ENCODE measurements at places on chromosomes 1 and 21.
A peak's percentile ranks its signal among the peaks of the same experiment; 100 is the strongest.

GRCh38 chr1:47388030-47388890 is 27.8 kb upstream of the FOXE3 start:
- no peak for DNase-seq

GRCh38 chr1:20640183-20640597 is 6.9 kb downstream of the PINK1 start:
- no peak for DNase-seq

DNA sequence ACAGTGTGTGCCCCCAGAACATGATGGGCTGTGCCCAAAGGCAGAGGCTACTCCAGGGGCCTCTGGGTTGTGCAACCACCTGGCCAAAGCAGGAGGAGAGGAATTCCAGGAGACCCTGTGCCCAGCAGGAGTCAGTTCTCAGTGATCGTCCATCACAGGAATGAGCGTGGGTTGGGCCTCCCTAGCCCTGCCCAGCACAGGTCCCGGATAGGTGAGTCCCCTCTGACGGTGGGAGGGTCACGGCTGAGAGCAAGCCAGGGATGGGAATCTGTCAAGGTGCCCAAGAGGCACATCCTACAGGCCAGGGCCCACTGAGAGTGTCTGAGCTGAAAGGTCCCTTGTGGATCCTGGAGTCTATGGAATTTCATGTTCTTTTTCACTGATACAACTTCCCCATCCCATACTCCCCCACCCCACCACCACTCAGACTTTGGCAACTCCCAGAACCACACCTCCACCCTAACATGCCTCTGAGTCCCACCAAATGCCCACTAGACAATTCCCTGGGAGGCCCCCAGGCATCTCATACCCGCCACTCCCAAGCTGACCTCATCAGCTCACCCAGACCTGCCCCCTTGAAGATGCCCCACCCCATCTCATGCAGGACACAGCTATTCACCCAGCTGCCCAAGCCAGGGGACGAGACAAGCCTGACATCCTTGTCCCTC is 3.1 kb downstream of the GJB4 start:
- DNase-seq: peak; percentile 55

DNA sequence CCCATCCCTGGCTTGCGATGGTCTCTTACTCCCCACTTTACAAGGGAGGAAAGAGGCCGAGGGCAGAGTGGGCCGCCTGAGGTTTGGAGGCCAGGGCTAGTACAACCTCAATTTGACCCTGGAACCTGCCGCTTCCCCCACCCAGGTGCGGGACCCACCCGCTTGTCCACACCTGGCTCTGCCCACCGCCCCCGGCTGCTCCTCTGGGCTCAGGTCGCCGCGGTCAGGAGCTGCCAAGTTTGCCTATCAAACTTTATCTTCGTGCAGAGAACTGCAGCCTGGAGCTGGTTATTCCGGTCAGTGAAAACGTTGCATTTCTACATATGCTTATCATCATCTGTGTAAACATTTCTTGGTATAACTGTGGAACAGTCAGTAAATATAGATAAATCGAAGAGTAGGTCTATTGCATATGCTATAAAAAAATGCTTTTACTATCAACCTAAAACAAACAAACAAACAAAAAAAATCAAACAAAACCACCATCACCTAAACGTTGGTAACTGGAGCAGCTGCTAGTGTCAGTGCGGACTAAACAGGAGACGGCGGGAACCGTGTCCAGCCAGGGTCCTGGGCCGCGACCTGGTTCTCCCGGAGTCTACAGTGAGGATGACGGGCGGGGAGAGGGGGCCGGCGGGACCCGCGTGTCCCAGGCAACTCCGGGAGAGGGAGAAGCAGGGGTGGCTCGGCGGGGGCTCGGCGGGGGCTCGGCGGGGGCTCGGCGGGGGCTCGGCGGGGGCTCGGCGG is 906 bp upstream of the ADARB1 start:
- DNase-seq: no peak

GRCh38 chr1:56081173-56081572 is 498.2 kb downstream of the PLPP3 start:
- no peak for DNase-seq

- no peak for DNase-seq
Measured at GRCh38 chr1:109389638-109390341, 7.9 kb downstream of the SORT1 start.

DNA sequence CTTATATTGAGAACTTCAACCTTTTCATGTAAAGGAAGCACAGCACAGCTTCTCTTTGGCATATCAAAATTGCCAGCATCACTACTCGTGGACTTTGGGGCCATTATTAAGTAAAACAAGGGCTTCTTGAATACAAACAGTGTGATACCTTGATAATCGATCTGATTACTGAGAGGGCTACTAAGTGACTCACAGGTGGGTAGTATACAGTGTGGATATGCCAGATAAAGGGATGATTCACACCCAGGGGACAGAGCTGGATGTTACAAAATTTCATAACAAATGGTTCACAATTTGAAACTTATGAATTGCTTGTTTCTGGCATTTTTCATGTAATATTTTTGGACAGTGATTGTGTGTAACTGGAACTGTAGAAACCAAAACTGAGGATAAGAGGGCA is 15.4 kb downstream of the HDAC1 start:
- no peak for DNase-seq

GRCh38 chr21:40185208-40185607 is 318.0 kb downstream of the PCP4 start:
- DNase-seq: no peak

All from NCI-H226 (cell line).